Activated B cell treated with CpG ODN at 0.5 μM for 24 hours (primary cell): ENCODE measurements at places on chromosomes 3 and 15. TPM values are rescaled to one million over a fixed set of nuclear protein-coding genes. Genes with fewer than 3 reads are reported as not detected.
A peak's percentile ranks its signal among the peaks of the same experiment; 100 is the strongest.

The COPG1 gene
- total RNA-seq: 92.2 and 101 TPM in 2 replicates

The ARHGAP11A gene
- 5.3 and 7.5 TPM in 2 replicates for total RNA-seq

The PLOD2 gene
- total RNA-seq: not detected in 2 replicates

The EXOG gene
- 26.8 and 32.3 TPM in 2 replicates for total RNA-seq

The ITGB5 gene
- not detected in 2 replicates for total RNA-seq

The LYSMD2 gene
- total RNA-seq: 41.8 and 48.6 TPM in 2 replicates

The RBM6 gene
- total RNA-seq: 160 and 172 TPM in 2 replicates

The PP2D1 gene
- not detected in 2 replicates for total RNA-seq

The SCN5A gene
- 0.02 TPM in 1 of 2 replicates, not detected in the other for total RNA-seq

The PLSCR2 gene
- not detected in 2 replicates for total RNA-seq

The FEM1B gene
- total RNA-seq: 42.2 and 47.7 TPM in 2 replicates

The ATXN7 gene
- total RNA-seq: 45.2 and 46.7 TPM in 2 replicates

The PPP1R14D gene
- total RNA-seq: 0.31 TPM in 1 of 2 replicates, not detected in the other

The POC1A gene
- 2.3 and 2.4 TPM in 2 replicates for total RNA-seq

The VEPH1 gene
- not detected in 2 replicates for total RNA-seq

The UCN2 gene
- total RNA-seq: not detected in 2 replicates

DNA sequence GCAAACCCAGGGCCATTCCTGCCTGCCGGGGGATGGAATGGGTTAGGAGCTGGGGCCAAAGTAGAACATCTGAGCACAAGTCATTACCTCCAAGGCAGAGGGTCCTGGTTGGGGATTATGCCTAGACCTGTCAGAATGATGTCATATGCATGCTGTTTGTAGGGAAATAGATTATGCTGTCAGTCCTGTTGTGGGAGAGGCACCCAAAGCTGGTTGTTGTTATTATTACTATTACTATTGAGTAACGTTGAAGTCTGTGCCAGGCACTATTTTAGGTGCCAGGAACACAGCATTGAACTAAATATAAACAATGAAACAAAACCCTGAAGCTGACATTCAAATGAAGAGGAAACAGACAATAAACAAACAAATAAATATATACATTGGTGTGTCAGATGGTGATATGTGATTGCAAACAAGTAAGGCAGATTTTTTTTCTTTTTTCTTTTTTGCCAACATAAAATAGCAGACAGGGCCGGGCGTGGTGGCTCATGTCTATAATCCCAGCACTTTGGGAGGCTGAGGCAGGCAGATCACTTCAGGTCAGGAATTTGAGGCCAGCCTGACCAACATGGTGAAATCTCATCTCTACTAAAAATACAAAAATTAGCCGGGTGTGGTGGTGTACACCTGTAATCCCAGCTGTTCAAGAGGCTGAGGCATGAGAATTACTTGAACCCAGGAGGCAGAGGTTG lies 2.0 kb downstream of the P4HTM start:
- DNase-seq: no peak

- no peak for DNase-seq
Observed at GRCh38 chr3:175485436-175485835, 626.3 kb downstream of the NAALADL2 start.

- DNase-seq: no peak
Observed at GRCh38 chr3:32076566-32076965, 29.9 kb upstream of the GPD1L start.

DNA sequence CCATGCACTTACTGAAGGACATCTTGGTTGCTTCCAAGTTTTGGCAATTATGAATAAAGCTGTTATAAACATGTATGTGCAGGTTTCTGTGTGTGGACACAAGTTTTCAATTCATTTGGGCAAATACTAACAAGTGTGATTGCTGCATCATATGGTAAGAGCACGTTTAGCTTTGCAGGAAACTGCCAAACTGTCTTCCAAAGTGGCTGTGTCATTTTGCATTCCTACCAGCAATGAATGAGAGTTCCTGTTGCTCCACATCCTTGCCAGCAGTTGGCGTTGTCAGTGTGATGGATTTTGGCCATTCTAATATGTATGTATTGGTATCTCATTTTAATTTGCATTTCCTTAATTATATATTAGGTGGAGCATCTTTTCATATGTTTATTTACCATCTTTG lies 280.1 kb downstream of the SV2B start:
- DNase-seq: no peak

- DNase-seq: no peak
Observed at GRCh38 chr3:33578325-33579177, 138.3 kb upstream of the UBP1 start.

DNA sequence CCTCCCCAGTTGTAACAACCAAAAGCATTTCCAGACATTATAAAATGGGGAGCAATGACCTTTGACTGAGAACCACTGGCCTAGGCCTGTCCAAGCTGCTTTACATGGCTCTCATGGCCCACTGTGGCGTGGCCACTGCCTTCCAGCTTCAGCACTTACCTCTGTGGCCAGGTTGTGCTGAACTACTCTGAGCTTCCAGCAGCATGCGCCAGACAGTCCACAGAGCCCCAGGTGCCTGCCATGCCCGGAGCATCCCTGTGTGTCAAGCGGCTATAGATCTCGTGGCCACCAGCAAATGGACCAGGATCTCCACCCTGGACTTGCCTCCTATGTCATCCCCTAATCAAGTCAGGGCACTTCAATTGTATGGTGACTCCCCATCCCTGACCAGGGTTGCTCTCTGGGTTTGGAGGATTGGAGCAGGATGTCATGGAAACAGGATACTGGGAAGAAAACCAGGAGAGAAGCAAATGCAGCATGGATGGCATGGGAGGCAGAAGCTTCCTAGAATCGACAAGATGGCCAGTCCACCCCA lies 199.7 kb downstream of the UACA start:
- no peak for DNase-seq

DNA sequence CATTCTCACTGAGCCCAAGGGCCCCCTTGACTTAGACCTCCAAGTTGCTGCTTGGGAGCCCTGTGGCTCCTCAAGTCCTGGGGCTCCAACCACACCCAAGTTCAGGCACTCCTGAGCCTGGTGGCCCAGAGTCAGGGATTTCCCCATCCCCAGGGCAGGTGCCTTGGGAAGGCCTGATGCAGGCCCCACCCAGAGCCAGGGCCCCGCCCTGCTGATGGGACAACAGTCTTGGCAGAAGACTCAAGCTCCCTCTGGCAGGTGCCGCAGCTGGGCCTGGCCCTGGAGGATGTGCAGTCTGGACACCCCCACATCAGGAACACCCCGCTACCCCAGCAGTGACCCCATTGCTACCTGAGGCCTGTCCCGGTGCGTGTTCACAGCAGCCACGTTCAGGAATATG lies 17.7 kb upstream of the SHISA5 start:
- DNase-seq: no peak

DNA sequence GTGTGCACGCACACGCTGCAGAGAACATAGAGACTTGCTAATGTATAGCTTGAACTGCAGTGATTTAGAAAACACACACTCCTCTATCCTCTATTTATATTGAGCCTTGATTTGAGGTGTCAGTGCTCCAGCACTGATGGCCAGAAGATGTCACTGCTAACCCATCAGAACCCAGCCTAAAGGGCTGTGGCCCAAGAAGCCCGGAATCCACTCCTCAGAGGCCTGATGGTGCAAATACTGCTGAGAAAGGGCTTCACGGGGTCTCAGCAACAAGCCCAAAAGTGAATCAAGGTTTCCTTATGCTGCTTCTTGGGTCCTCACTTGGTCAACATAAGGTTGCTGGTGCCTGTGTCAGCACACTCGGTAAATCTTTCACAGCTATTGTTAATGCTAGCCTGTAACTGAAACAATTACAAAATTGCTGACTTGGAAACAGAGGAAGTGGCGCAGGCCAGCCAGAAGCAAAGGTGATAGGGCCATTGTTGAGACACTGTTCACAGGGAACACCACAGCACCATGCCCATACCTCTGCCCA lies 60.3 kb downstream of the HEG1 start:
- DNase-seq: peak; percentile 21

- DNase-seq: no peak
Observed at GRCh38 chr3:72105306-72105705, 320.4 kb upstream of the PROK2 start.

- no peak for DNase-seq
Observed at GRCh38 chr3:131957511-131957910, 77.3 kb downstream of the CPNE4 start.

DNA sequence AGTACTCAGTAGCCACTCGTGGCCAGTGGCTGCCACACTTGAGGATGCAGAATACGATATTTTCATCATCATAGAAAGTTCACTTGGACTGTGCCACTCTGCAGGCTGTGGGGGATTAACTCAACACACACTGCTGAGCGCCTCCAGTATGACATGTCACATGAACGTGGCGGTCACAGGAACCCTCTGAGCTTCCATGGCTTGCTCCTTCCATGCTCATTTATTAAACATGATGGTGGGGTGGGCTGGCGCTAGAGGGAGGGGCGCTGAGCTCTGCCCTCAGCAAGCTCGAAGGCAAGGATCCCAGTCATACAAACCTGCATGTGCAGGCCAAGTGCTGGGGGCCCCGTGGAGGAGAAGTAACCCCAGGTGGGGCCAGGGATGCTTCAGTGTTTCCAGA lies 85.5 kb downstream of the WNT7A start:
- no peak for DNase-seq

GRCh38 chr3:193874512-193874911 lies 261.4 kb upstream of the HES1 start:
- no peak for DNase-seq

- DNase-seq: no peak
Observed at GRCh38 chr3:141707741-141708203, 30.3 kb upstream of the RNF7 start.

GRCh38 chr3:145854499-145854898 lies 306.5 kb downstream of the PLOD2 start:
- DNase-seq: no peak

DNA sequence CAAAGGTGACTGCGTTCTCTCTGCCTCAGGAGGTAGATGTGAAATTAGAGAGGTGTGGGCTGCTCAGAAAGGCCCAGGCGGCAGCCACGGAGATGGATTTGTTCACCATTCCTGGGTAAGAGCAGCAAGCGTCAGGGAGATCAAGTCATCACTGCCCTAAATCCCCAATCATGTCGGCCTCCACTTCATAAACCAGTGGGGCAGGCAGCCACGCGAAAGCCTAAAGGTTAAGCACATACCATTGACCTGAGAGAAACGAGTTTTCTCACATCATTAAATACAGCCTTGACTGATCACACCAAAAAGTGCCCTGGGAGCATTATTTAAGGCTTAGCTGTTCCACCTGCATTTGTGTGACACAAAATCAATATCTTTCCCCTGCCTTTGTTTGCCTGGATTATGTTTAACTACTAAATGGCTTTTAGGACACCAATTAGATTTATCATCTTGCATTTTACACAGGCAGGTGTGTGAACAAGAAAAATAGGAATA lies 50.7 kb upstream of the FOXB1 start:
- no peak for DNase-seq

GRCh38 chr3:142935963-142936362 lies 27.5 kb downstream of the PAQR9 start:
- DNase-seq: no peak

- no peak for DNase-seq
Observed at GRCh38 chr3:104941785-104942184, 424.9 kb upstream of the ALCAM start.

GRCh38 chr3:112931736-112932521 lies 43.0 kb downstream of the CD200R1 start:
- no peak for DNase-seq

- DNase-seq: no peak
Observed at GRCh38 chr15:60009124-60009960, 5.2 kb downstream of the FOXB1 start.

GRCh38 chr15:93486407-93487117 lies 397.6 kb upstream of the RGMA start:
- no peak for DNase-seq

DNA sequence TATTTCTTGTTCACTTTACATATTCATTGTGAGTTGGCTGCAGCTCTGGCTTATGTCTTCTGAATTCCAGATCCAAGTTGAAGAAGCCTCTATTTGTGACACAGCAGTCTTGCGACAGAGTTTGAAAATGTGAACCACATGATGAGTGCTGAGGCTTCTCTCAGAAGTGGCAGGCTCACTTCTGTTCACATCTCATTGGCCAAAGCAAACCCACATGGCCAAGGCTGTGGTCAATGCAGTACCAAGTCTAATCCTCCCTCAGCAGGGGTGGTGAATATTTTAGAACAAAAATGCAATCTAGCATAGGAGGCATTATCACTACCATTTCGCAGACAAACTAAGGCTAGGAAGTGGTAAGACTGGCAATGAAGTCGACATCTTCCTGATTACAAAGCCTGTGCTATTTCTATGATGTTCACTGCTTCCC lies 45.2 kb downstream of the CDCP1 start:
- DNase-seq: no peak

GRCh38 chr15:67796196-67797127 lies 28.8 kb upstream of the SKOR1 start:
- DNase-seq: no peak

- no peak for DNase-seq
Observed at GRCh38 chr15:74651242-74651741, 35.7 kb downstream of the CLK3 start.

GRCh38 chr3:28279770-28280169 lies 38.4 kb downstream of the CMC1 start:
- no peak for DNase-seq

DNA sequence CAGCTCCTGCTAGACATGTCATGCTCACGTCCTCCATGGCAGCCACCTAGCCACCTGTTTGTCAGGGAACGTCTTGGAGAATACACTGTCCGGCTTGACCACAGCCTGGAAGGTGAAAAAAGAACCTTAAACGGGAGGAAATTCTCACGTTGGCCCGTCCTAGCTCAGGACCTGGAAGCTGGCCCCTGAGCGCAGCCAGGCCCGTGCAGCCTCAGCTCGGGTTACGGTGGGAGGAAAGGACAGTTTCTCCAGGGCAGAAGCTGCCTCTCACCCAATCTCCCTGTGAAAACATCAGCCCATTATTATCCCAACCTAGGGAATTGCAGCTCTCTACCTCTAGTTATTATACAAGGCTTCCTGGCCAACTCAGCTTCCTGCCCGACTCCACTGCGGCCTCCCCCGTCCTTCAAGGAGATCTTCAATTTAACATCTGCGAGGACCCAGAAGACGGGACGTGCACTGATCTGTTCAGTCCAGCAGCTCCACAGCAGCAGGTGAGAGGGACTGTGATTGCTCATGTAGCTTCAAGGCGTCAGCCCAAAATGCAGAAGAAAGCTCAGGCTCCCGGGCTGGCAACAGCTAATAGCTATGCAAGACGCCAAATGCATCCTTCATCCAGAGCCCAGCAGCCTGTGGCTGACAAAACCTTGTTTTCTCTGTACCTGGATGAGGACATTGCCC lies 84.7 kb downstream of the ADAMTS17 start:
- DNase-seq: no peak

DNA sequence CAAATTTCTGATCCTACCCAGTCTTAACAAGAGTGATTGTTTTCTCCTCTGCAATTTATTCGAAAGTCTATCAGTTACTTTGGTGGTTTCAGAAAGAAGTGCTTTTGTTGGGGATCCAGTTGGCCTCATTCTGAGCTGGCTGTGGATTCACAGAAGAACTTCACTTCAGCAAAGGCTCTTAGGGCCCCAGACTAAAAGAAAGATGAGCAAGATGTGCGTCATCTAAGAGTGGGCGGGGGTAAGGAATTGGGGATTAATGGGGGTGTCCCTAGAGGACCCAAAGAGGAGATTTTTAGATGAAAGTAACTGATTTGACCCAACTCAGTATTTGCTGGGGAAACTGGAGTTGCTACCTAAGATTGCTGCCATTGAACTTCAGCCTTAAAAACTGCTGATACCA lies 63.9 kb upstream of the TSEN2 start:
- DNase-seq: no peak
